ENCODE measurements at places on chromosomes 12 and 14.

- DNase-seq: no peak
Observed at GRCh38 chr12:131114271-131114670, 160.6 kb downstream of the ADGRD1 start.

DNA sequence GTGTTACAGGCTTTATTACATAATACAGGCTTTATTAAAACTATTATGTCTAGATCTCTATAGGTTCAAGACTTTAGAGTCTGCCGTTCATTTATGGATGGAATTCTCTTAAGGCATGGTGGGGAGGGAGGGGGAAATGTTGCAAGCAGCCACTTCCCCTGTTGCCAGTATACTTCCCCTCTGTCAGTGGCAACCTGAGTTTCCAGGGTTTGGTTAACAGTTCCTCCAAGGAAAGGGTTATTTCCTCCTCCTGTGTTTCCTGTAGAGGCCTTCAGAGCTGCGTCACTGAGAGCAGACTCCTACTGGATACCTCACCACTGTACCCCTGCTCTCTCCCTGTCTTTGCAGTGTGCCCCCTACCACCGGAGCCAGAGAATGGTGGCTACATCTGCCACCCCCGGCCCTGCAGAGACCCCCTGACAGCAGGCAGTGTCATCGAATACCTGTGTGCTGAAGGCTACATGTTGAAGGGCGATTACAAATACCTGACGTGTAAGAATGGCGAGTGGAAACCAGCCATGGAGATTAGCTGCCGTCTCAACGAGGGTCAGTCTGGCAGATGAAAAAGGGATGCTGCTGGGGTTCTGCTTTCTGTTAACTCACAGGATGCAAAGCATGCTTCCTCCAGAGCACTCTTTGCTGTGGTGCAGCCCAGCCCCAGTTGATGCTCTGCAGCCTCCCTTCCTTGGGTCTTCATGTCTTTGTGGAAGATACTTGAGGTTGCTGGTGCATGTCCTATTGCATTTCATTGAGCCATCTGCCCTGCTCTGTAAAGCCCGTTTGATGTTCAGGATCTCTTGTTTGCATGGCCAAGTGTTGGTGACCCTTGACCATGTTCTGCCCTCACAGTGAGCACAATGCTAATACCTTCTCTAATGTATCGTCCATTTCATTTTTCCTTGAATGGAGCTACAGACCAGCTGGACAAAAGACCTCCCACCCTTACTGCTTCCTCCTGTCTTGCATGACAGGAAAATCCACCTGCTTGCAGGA lies 63.6 kb upstream of the SRSF5 start:
- DNase-seq: no peak

DNA sequence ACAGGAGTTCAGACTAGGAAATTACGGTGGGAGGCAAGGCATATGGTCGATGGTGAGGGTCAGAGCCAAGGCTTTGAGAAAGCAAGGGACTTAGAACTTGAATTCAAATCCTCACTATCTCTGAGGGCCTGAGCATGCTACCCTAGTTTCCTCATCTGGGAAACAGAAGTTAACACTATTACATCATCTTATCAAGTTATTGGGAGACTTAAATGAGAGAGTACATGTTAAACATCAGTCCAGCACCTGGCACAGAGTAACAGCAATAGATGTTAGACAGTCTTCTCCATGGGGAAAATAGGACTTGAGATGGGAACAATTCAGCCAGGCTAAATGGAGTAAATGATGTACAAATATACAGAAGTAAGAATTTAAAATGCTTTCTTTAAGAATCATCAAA lies 38.5 kb downstream of the SLC38A1 start:
- DNase-seq: no peak

DNA sequence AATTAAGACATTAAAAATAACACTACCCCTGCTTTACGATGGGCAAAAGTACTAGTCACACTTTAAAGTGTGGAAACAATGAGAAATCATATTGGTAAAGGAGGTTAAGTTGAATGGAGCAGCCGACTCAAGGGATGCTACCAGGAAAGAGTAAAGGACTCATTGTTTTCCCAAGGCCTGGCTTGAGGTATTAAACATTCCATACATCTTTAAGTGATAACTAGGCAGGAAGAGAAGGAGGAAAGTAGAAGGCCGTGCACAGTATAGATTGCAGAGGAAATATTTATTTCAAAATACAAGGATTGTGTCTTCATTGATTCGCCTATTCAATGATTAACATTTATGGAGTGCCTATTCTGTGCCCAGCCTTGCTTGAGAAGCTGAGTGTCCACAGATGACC lies 20.6 kb upstream of the YARS2 start:
- DNase-seq: no peak

DNA sequence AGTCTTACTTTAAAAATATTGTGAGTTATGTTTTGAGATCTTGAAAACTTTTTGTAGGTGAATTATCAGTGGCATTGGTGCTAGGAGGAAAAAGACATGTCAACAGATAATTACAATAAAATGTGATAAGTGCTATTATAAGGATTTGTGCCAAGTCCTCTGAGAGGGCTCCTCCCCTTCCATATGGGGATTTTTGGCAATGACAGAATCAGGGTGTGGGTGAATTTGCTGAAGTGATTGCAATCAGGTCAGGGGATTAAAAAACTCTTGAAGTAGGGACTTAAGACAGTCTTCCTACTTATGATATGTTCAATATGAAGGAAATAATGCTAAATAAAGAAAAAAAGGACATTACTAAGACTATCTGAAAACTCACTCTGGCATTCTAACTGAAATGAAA lies 122.5 kb downstream of the SLC15A5 start:
- DNase-seq: no peak

- DNase-seq: no peak
Observed at GRCh38 chr14:22554498-22555383, 34.3 kb downstream of the DAD1 start.

- no peak for DNase-seq
Observed at GRCh38 chr12:27711317-27711682, 668 bp downstream of the MRPS35 start.

DNA sequence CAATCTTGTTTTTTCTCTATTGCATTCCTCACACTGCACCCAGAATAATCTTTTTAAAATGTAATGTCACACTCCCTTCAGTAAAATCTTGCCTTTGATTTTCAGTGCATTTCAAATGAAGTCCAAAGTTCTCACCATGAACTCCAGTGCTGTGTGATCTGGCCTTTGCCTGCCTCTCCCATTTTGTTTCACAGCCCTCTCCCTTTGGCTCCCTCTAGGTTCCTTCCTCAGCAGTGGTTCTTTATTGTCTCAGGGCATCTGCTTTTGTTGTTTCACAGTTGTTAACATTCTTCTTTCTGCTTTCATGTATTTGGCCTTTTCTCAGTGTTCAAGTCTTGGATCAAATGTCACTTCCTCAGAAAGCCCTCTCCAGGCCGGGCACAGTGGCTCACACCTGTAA lies 84.5 kb upstream of the AMN1 start:
- DNase-seq: no peak
